ENCODE measurements at places on chromosomes 7 and 10.

DNA sequence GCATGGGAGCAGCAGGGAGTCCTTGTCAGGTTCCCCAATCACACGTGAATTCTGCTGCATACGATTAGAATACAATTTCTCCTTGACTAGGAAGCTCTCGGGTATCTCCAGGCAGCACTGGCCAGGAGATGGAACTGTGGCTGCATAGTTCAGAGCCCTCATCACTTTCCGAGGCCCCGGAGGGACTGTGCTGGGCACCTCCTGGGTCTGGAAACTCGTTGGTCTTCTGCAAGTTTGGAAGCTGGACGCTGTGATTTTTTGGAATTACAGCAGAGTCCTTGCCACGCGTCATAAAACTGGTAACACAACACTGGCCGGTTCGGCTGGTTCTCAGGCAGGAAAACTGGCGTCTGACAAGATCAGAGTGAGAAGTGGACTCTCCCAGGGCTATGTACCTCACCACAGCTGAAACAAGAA lies 216.1 kb downstream of the CCDC3 start:
- DNase-seq, result no peak

DNA sequence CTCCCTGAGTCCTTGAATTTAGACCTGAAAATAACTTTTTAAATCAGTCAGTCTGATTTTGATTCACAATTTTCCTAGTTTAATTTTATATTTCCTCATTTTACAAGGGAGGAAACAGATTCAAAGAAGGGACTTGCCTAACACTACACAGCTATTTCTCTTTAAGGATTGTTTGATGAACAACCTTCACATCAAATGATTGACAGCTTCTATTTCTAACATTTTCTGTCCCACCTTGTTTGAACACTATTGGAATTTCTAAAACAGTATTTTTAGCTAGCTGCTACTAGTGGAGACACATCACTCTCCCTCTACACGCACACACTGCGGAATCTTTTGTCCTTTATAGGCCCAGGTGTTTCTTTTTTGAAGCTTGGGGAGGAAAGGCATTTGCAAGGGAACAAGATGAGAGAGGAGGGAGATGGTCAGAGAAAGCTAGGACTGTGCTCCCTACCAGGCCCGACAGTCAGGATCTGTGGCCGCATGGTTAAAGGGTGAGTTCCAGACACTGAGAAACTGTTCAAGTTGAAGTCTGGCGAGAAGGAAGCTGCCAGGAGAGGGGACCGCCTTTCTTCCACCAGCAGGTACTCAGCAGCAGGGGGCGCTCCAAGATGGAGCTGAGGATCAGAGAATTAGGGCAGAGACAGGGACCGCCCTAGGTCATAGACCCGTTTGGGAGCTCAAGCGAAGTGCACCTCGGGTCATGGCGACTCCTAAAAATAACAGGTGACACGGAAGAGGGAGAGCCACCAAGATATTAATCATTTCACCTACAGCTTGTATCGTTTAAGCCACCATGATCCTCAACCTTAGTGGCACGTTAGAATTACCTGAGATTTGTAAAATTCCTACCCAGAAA lies 49.7 kb downstream of the DNAJC12 start:
- DNase-seq, result peak; percentile 93

DNA sequence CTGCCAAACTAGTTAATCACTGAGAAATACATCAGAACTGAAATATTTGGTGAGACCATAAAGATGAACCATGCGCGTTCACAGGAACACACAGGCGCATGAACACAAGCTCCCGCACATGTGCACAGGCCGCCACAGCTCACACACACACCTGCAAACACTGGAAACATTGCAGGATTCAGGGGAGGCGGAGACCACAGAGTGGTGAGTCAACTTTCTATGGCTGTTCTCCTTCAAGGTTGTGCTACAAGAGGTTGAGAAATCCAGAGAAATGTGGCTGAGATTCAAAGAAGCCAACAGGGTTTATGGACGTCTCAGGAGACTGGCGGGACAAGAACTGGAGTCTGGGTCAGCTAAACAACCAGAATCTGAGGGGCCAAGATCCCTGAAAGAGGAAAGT lies 17.8 kb downstream of the ESYT2 start:
- peak; percentile 73 for DNase-seq

DNA sequence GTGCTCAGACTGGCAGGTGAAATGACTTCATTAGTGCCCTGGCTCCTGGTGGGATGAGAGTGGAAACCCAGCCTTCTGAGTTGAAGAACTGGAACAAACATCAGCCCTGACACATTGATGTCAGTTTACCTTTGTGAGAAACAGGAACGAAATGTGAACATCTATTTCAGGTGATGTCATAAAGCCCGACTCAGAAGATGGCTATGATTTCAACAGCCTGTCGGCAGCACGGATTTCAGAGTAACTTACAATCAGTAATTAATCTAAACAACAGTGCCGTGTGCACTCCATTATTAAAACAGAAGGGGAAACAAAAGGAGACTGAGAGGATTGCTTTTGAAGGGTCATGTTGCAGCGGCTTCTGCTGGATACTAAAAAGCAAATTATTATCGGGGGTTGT lies 243.2 kb downstream of the FRMD4A start:
- no peak for DNase-seq

DNA sequence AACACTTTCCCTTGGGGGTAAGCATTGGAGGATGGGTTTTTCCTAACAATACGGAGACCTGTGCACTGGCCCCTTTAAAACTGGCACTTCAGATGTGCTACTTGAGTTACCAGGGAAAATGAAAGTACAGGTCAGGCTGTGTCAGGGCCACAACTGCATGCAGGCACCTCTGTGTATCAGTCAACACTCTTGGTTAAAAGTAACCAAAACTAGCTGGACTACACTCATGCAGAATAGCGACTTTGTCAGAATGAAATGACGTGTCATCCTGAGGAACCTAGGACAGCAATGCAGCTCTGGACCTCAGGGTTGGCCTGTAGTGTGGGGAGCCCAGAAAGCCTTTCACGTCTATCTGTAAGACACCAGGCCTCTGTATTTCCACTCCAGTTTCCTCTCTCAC lies 33.8 kb upstream of the SMKR1 start:
- DNase-seq, result no peak

- DNase-seq, result peak; percentile 16
Measured at GRCh38 chr7:149477494-149478443, 16.9 kb upstream of the ZNF777 start.

- no peak for DNase-seq
Measured at GRCh38 chr7:1749864-1750466, 79.9 kb downstream of the ELFN1 start.

DNA sequence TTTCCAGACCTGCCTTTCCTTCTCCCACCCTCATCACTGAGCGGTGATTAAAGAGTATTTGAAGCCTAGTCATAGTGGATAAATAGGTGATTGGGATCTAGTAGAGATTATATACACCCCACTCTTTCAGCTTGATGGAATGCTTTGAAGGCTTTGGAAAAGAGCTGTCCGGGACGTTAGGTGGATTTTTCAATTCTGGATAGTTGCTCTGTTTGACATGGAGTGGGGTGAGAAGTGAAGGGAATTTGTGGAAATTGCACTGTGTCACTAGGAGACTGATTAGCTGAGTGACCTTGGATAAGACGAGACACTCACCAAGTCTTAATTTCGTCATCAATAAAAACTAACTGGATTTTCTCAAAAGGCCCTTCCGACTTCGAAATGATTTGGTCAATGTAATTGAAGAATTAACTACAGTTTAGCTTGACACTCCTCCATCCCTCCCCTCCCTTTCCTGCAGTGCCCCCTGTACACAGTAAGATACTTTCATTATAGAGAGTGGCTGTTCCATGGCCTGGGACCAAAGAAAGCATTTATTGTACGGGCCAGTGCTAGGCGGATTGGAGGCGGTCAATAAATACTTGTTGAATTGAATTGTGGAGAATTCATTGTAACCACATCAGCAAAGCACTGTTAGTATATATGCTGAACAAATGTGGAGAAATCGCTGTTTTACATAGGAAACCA lies 962 bp downstream of the ZKSCAN1 start:
- DNase-seq, result no peak

GRCh38 chr10:9028231-9028630 lies 973.7 kb downstream of the GATA3 start:
- no peak for DNase-seq

DNA sequence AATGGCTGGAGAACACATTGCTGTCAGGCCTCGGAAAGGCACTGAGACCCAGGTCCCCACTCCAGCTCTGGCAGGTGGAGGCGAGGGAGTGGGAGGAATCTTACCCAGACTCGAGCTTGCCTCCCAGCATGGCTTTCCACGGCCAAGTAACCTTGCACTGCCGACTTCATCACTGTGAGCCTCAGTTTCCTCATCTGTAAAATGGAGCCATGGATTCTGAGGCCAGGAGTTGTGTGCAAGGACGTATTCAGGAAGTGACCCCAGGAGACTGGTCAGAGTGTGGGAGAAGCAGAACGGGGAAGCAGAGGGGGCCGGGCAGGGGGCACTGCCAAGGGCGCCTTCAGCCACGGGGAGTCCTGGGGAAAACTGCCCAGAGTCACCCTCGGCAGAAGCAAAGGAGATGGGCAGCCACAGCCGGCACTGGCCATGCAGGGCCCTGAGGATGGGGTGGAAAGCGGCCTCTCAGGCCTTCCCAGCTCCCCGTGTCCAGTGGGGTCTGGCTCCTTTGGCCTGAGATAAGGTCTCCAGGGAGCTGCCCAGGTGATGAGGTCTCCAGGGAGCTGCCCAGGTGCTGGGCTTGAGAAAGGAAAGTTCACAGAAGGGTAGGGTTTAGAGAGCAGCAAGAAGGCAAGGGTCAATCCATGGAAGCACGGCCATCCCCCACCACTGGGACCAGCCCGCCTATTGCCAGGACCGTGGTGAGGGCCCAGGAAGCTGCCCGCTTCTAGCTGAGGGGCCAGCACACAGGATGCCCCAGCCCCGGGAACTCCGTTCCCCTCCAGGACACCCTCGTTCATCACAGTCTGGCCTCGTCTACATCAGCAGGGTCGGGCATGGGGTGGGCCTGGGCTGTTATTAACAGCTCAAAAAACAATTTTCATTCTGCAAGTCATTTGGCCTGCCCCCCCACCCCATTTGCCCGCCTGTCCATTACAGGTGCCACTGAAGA lies 34.3 kb upstream of the EN2 start:
- DNase-seq, result no peak

- DNase-seq, result no peak
Measured at GRCh38 chr10:11397077-11397965, 214.1 kb downstream of the USP6NL start.

GRCh38 chr7:2724453-2725177 lies 36.6 kb downstream of the AMZ1 start:
- DNase-seq, result peak; percentile 14

Data from stimulated activated CD8-positive, alpha-beta memory T cell treated with anti-CD3 and anti-CD28 coated beads, Interleukin-4, amount 100 ng/mL, for 48 hours (primary cell).